ENCODE measurements at places on chromosomes 7 and 10.

DNA sequence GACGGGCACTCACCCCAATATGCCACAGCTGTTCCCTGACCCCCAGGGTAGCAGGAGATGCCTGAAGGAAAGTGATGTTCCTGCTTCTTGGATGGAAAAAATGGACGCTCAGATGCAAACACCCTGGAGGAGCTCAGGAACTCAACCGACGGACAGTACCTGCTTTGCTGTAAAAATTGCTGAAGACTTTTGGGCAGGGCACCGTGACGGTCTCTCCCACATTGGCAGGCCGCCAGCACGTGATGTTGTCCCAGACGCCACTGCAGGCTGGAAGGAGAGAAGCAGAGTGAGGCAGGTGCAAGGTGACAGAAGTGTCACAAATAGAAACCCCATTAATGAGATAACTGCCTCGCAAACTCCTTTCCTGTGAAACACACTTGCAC, 35.0 kb downstream of the VIPR2 start:
- no peak for DNase-seq

GRCh38 chr7:6392712-6393666, 54.8 kb downstream of the DAGLB start:
- peak; percentile 24 for DNase-seq

DNA sequence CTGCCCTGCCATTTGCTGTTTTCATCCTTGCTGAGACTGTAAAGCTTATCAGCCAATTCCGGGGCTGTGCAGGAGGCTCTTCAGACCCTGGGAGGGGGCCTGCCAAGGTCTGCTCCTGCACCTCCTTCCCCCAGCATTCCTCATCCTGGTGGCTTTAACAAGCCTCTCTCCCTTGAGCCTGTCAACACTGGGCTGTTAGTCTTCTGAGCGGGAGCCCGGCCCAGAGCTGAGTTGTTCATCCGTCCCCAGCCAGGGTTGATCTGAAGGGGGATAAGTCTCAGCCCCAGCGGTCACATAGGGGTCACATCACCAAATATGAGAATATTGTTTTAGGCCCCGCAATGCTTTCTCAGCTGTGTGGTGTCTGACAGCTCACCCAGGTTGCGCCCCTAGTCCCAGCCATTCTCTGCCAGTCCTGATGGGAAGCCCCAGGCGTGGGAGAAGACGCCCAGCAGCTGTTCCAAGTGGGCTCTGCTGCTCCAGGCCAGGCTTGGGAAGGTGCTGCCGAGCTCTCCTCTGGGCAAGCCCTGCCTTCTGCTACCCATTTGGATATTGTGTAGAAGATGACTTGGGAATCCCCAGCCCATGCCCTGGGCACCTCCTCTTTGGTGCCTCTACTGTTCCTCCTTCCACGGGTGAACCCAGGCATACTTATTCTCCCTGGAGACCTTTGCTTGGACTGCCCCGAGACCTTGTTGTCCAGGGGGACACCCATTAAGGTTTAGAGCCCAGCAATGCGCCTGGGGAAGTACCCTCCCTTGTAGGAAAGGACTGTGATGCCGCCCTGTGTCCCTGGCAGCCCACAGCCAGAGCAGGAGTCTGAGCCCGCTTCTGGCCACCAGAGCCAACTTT, 23.5 kb upstream of the TRIM8 start:
- DNase-seq = no peak

- DNase-seq = no peak
These were observed 110.8 kb downstream of the HIBADH start for GRCh38 chr7:27551803-27552400.

- DNase-seq = peak; percentile 93
These were observed 307.4 kb upstream of the AOAH start for GRCh38 chr7:37031571-37032257.

GRCh38 chr7:155193716-155194115, 104.0 kb upstream of the INSIG1 start:
- DNase-seq = no peak

Measured in Kasumi-1 (cell line).